K562 (cell line): ENCODE measurements at places on chromosomes 7 and 10.

GRCh38 chr7:79968894-79969293 is 165.7 kb upstream of the GNAI1 start:
- DNase-seq, result no peak

GRCh38 chr7:156842317-156842716 is 50.7 kb downstream of the LMBR1 start:
- DNase-seq, result peak; percentile 49

DNA sequence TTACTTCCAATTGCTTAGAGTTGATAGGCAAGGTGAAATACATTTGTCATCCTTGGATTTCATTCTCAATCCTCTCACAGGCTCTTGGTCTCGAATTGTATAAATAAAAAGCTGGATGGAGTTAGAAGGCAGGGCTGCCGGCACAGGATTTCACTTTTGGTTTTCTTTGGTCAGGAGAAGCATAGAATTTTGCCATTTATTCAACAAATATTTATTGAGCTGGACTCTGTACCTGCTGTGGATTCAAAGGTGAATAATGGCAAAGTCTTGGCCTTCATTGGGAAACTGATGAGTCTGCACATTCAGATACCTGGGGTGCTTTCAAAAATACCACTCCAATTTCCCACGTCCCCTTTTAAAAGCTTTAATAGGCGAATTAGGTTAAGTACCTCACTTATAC is 49.7 kb downstream of the PDK4 start:
- DNase-seq, result no peak

- no peak for DNase-seq
Observed at GRCh38 chr10:89279421-89279869, 22.4 kb upstream of the IFIT2 start.

- no peak for DNase-seq
Observed at GRCh38 chr10:59358576-59358975, 3.8 kb downstream of the FAM13C start.

- DNase-seq, result no peak
Observed at GRCh38 chr10:90347239-90347638, 510.6 kb downstream of the HTR7 start.

GRCh38 chr7:100983451-100984187 is 14.3 kb downstream of the MUC12 start:
- no peak for DNase-seq

DNA sequence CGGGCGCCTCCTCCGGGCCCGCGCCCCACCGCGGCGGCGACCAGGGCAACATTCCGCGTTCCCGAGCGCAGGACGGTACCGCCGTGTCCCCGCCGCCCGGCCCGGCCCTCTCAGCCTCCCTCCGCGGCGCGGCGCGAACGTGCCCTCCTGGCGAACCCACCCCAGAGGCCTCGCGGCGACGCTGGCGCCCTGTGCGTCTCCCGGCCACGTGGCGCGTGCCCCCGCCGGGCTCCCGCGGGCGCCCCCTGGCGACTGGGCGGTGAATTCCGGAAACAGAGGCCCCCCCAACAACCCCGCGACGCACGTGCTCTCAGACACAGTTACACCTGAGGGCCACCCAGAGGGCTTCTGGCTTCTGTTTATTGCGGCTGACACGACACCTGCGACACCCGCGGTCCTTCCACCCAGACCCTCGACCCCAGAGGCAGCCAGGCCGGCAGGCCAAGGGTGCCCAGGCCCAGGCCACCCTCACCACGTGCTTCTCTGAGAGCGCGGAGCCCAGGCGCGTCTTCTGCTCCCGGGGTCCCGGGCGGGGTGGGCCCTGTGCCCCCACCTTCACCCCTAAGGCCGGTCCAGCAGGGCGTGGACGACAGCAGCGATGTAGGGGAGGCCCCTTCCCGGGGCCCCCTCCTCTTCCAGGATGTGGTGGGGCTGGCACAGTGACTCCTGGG is at the start of gene SAP25:
Gene SAP25, minus strand, starts transcription at position 210 of the 671 bp plus-strand sequence. Its CDS starts 158 bp downstream, at position 52.
- DNase-seq, result no peak

DNA sequence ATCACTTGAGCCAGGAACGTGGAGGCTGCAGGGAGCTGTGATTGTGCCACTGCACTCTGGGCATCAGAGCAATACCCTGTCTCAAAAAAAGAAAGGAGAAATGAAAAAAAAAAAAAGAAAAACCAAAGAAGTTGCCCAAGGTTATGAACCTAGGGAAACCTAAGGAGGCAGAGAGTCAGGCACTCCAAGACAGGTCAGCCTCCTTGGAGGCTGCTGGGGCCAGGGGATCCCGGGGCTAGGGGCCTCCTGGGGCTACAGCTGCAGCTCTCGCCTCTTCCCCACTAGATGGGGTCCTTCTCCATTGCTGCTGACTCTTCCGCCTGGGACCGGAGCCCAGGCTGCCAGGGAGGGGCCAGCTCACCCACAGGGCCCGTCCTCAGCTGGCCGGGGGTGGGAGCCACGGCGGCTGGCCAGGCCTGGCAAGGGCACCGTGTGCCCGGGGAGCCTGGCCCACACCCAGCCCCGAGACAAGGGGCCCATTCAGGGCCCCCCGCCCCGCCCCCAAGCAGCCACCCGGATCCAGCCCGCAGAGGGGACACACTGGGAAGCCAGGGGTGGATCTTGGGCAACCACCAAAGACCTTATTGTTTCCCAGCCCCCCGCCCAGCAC is 1.7 kb upstream of the SPACDR start:
- DNase-seq, result peak; percentile 65

- DNase-seq, result no peak
Observed at GRCh38 chr7:149736478-149737360, 36.7 kb downstream of the ZNF467 start.

- peak; percentile 91 for DNase-seq
Observed at GRCh38 chr10:92387289-92387940, 96.4 kb downstream of the MARCHF5 start.

DNA sequence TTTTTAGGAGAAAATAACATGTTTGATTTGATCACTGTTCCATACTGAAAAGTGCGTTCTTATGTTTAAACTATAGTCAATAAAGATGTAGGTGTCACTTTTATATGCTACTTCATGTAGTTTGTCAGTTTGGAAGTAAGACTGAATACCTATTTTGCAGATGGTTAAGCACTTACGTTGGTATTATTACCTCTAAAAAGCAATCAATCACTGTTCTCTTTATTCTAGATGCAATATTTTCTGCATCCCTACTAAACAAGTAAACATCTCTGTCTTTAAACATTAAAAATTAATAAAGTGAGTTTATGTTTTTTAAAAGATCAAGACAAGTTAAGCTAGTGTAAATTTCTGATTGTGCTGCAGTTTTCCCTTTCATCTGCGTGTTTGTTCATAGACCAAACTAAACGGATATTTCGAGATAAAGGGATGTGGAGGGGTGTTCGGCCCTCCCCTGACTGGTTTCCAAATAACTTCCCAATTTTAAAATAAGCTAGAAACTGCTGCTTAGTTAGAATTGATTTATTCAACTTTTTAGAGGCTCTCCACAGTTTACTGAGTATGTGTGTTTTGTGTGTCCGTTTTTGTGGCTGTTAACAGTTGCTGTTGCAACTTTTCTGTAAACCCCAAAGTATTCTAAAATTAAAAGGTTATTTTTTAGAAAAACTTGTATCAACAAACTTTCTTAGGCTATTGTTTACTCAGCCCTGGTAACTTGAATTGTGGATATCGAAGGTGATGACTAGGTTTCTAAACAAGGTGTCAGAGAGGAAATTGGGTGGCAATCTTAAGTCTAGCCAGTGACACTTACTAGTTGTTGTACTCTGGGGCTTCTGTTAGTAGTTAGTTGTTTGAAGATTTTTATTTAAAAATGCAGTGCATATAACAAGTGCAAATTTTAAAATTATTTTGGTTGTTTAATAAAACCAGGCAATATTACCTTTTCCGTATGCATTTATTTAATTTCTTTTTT is 974 bp downstream of the KIF11 start:
- peak; percentile 7 for DNase-seq

GRCh38 chr10:72754275-72755032 is 62.5 kb downstream of the MCU start:
- no peak for DNase-seq

GRCh38 chr10:33216661-33217427 is 117.6 kb downstream of the NRP1 start:
- no peak for DNase-seq

DNA sequence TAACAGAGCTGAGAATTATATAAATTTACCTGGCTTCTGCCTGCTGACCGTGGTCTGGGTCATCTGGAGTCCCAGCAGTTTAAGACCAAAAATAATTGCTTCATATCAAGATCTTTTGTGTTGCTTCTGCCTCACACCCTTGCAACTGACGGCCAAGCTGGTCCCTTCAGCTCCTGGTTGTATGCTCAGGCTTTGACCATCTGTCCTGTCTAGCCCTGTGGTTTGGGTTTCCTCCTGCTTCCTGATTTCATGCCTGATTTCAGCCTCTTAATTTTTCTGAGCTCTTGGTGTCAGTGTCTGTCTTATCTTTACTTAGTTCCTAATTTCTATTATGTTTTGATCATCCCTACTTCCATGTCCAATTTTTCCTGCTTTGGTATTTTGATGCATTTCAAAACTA is 87.9 kb upstream of the PLXDC2 start:
- DNase-seq, result peak; percentile 30

DNA sequence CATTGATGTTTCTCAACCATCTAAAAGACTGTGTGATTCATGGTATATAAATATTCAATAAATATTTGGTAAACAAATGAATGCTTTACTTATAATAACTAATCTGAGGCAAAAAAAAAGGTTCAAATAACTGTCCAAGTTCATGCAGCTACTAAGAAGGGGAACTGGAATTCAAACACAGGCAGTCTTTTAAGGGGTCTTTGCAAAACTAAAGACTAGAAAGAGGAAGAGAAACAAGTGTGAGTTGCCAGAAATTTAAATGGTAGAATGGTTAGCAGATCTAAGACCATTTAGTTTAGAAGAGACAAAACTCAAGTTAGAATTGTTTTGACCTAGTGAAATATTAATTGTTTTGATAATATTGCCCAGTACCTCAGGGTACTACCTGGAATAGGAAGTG is 642.0 kb upstream of the LRRN3 start:
- DNase-seq, result no peak

GRCh38 chr7:154709840-154710520 is 292.9 kb downstream of the PAXIP1 start:
- DNase-seq, result no peak
